Umbilical cord (tissue), 2 donors: ENCODE measurements at places on chromosomes 13 and 19. TPM values are rescaled to one million over a fixed set of nuclear protein-coding genes. Genes with fewer than 3 reads are reported as not detected.

GRCh38 chr19:40797963-40798682, 868 bp upstream of the EGLN2 start:
- peak; percentile 74 for DNase-seq

DNA sequence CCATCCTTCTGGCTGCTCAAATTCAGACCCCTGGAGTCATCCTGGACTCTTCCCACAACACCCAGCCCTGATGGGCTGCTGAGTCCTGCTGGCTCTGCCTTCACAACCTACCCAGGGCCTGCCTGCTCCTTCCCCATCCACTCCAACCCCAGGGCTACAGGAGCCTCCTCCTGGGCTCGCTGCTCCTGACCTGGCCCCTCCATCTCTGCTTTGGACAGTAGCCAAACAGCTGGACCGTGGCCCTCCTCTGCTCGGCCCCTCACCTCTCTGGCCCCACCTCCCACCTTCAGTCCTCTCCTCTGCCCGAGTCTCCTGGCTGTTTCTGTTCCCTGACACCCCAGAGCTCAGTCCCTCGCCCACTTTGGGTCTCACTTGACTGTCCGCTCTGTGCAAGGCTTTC, 66.7 kb downstream of the CEBPG start:
- no peak for DNase-seq

ZNF473 gene
- total RNA-seq: 20.5 TPM

GRCh38 chr13:49791315-49791710, 1.2 kb downstream of the KPNA3 start:
- DNase-seq: peak; percentile 48

GRCh38 chr19:44796701-44797115, 12.2 kb upstream of the BCAM start:
- DNase-seq: no peak

DNA sequence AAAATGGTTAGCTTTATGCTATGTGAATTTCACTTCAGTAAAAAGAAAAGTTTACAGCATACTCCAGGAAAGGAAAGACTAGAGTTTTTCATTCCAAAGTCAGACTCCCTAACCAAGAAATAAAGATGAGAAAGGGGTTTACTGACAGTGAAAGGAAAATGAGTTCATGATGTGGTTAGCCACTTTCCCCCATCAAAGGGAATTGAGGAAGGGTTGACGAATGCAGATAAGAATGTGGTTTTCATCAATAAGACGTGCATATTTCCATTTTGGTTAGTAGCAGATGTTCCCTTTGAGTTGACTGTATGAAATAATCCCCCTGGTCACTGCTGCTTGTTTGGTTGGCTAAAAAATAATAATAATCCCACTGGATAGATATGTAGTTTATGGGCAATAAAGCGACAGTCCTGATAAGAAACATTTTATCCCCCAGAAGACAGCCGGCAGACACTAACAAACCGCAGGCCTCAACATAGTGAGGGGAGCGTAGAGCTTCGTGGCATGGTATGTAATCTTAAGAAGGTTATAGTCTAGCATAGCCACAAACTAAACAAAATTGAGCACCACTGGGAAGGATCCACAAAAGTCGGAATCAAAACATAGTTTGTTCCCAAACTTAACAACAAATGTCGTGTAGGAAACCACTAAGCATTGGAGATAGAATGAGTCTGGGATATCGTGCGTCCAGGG, 114.8 kb downstream of the COL4A2 start:
- DNase-seq: peak; percentile 97

DNA sequence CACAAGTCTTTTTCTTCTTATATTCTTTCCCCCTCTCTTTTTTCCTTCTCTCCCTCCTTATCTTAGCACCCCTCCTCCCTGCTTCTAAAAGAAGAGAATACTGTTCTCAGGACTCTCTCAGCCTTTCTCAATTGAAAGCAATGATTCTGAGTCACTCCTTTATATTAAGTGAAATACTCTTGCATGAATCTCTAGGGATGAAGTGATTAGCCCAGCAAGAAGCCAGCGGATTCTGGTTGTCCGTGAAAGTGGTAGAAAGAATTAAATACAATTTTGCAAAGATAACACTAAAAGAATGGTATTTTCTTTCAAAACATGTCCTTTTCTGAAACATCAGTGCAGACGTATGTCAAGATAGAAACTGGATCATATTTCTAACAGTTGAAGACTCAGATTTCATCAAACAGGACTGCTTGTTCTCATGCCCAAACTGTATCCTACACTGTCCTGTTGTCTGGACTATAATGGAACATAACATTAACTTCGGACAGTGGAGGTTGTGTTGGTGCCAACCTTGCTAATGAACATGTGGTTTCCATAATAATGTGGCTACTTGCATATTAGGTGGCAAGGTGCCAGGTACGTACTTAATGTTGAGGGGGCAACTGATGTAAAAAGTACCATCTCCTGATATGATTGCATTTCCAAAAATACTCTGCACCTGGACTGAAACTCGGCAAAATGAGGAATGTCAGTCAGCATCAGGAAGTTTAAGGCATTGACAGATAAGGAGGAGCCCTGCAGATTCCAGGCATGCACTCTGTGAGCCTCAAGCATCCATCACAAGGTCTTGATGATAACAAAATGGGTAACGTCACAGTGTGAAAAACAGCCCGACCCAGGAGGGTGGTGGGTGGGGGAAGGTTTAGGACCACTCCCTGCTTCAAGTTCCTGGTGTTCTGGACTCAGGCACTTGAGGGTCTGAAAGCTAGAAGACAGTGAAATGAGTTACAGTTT, 357.2 kb downstream of the DLEU7 start:
- DNase-seq: peak; percentile 85

GRCh38 chr19:15479391-15480345, at the start of gene PGLYRP2:
TSS of gene PGLYRP2 (minus strand) at chr19:15479501. CDS start at chr19:15479371, 130 bp downstream.
- DNase-seq: no peak
